Jurkat, Clone E6-1 (cell line): ENCODE measurements at places on chromosomes 1 and 21.

DNA sequence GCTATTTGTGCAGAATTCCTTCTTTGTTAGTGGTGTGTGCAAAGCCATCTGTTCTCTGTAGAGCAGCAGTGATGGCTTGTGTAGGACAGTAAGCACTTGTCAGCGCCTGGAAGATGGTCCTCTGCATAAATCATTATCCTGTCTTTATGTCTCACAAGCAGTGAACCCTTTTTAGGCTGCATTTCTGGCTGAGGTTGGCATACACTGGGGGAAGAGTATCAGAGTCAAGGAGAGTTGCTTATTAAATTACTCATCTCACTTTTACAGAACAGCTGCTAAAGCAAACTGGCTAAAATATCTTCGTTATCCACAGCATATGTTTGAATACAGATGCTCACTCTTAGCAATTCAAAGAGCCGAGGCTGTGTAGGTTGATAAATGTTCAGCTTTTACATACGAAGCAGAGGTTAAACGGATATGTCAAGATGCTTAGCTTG lies 54.6 kb upstream of the NCAM2 start:
- DNase-seq, result no peak

- no peak for DNase-seq
Measured at GRCh38 chr1:237390823-237391222, 348.8 kb downstream of the RYR2 start.

DNA sequence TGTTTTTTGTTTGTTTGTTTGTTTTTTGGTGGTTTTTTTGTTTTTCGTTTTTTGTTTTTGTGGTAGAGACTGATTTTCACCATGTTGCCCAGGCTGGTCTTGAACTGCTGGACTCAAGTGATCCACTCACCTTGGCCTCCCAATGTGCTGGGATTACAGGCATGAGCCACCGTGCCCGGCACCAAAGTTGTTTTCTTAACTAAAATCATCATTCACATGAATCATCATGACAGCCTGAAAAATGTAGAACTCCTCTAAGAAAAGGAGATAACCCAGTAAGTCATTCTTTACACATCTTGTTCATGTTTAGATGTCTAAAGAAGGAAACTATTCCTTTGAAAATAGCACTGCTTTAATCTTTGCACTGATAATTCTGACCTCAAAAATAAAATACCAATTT lies 37.5 kb downstream of the DISP1 start:
- no peak for DNase-seq

DNA sequence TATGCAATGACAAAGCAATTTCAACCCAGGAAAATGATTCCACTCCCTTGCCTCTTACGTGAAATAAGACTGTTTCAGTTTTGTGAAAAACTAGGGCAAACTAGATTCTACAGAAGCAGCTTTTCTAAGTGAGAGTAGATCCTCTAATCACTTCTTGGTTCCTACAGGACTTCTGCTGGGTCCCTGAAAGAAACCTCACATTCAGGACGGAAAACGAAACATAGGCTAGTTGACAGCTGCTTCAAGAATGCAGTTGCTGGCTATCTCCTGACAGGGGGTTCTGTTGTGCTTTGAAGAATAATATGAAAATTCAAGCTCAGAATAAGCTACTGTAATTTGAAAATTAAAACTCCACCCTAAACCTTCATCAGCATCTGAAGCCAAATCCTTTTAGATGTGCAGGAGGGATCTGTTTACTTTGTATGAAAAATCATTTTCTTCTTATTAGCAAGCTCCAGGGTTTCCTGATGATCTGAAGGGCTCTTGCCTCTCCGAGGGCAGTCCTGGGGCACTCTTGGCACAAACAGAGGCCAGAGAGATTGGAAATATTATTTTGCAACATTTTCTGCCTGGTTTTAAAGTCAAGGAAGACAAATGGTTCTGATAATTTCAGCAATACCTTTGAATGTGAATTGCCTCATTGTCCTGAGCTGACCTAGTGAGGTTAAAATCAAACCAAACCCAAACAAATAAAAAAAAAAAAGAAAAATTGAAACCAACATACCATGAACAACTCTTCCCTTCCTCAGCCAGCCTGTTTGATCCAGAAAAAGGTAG lies 55.0 kb downstream of the NTMT2 start:
- no peak for DNase-seq

- DNase-seq, result no peak
Measured at GRCh38 chr1:87942165-87942564, 613.5 kb downstream of the LMO4 start.

DNA sequence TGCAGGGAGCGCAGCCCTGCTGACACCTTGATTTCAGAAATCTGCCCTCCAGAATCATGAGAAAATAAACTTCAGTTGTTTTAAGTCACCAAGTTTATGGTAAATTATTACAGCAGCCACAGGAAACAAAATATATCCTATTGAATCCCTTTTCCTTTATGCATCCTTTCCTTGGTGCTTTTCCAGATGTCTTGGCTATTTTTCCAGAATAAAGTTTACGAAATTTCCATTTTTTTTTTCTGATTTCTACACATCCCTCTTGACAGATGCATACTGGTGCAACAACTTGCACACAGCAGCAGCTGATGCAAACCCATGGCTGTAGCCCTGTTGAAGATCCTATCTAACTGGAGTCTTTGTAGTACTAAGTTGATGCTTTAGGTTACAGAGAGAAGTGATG lies 111.1 kb upstream of the KCNE2 start:
- DNase-seq, result no peak

DNA sequence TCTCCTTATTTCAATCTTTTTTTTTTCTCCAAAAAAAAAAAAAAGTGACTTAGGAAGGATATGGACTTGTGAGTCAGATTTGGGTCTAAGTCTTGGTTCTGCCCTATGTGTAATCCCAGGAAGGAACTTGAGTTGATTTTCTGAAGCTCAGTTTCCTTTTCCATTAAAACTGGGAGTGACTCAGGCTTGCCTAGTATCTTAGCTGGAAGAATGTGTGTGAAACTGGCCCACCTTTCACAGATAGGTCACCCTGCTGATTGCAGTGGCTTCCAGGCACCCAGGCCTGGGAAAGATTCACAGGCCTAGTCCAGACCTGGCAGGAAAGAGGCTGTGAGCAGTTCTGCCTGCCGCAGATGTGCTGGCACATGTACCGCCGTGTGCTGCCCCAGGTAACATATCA lies 218.3 kb upstream of the HOOK1 start:
- no peak for DNase-seq

- no peak for DNase-seq
Measured at GRCh38 chr1:193951984-193952383, 765.6 kb upstream of the B3GALT2 start.

DNA sequence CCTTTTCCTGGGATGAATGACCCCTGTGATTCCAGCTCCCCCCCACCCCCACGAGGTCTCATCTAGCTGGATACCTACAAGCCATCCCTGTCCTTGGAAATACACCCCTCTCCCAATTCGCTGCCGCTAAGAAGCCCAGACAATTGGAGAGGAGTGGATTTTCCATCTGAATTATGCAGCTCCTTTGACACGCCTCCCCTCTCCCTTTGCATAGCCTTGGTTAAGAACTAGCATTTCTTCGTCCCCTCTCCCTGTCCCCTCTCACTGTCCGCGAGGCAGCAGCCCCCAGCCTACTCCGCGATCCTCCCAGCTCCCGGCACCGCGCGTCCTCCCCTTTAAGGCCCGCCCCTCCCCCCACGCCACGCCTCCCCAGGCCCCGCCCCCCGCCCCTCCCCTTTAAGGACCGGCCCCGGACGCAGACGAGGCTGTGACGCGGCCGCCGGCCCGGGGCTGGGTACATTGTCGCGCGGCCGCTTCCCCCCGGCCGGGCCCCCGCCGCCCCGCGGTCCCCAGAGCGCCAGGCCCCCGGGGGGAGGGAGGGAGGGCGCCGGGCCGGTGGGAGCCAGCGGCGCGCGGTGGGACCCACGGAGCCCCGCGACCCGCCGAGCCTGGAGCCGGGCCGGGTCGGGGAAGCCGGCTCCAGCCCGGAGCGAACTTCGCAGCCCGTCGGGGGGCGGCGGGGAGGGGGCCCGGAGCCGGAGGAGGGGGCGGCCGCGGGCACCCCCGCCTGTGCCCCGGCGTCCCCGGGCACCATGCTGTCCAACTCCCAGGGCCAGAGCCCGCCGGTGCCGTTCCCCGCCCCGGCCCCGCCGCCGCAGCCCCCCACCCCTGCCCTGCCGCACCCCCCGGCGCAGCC lies at the start of gene MAPKAPK2:
Gene MAPKAPK2 (plus strand): TSS at position 428 of the 856 bp plus-strand sequence. CDS start 325 bp downstream, at position 753.
- DNase-seq, result no peak

DNA sequence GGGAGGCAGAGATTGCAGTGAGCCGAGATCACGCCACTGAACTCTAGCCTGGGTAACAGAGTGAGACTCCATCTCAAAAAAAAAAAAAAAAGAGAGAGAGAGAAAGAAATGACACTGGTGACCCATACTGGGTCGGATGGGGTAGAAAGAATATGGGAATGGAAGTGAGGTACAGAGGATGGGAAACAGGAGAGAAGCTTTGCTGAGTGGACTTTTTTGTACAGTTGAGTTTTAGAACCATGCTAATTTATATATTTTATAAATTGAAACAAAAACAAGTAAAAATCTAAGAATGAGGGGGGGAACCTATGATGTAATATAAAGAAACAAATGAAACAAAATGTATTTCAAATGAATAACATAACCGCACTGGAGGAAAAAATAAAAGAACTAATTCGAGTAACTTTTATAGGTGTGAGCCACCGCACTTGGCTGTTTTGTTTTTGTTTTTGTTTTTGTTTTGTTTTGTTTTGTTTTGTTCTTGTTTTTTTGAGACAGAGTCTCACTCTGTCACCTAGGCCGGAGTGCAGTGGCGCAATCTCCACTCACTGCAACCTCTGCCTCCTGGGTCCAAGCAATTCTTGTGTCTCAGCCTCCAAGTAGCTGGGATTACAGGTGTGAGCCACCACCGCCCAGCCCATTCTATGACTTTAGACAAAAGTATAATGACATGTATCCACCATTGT lies 18.3 kb upstream of the KLF17 start:
- no peak for DNase-seq

- DNase-seq, result no peak
Measured at GRCh38 chr1:228399531-228400236, 7.0 kb downstream of the TRIM11 start.

DNA sequence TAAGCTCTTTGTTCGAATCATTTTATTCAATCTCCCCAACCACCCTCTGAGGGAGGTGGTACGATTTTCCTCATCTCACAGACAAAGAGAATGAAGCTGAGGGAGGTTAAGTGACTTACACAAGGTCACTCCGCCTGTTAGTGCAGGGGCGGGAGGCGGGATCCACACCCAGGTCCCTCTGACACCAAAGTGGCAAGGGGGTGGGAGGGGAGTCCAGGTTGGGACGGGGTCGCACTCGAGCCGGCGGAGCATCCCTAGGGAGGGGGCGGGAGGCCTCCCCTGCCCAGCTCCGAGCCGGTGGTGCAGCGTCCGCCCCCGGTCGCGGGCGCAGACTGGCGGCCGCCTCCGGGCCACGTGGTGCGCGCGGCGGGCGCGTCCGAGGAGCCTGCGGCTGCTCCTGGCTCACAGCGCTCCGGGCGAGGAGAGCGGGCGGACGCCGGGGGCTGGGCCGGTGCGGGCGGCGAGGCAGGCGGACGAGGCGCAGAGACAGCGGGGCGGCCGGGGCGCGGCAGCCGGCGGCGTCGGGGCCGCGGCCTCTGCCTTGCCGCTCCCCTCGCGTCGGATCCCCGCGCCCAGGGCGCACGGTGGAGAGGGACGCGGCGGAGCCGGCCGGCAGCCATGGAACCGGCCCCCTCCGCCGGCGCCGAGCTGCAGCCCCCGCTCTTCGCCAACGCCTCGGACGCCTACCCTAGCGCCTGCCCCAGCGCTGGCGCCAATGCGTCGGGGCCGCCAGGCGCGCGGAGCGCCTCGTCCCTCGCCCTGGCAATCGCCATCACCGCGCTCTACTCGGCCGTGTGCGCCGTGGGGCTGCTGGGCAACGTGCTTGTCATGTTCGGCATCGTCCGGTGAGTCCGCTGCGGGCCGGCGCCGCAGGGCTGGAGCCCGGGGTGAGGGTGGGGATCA lies at the start of gene OPRD1:
Gene OPRD1 (plus strand): TSS at position 405 of the 903 bp plus-strand sequence. CDS start 214 bp downstream, at position 619.
- DNase-seq, result no peak

GRCh38 chr1:201827321-201828216 lies 1.4 kb upstream of the IPO9 start:
- no peak for DNase-seq

DNA sequence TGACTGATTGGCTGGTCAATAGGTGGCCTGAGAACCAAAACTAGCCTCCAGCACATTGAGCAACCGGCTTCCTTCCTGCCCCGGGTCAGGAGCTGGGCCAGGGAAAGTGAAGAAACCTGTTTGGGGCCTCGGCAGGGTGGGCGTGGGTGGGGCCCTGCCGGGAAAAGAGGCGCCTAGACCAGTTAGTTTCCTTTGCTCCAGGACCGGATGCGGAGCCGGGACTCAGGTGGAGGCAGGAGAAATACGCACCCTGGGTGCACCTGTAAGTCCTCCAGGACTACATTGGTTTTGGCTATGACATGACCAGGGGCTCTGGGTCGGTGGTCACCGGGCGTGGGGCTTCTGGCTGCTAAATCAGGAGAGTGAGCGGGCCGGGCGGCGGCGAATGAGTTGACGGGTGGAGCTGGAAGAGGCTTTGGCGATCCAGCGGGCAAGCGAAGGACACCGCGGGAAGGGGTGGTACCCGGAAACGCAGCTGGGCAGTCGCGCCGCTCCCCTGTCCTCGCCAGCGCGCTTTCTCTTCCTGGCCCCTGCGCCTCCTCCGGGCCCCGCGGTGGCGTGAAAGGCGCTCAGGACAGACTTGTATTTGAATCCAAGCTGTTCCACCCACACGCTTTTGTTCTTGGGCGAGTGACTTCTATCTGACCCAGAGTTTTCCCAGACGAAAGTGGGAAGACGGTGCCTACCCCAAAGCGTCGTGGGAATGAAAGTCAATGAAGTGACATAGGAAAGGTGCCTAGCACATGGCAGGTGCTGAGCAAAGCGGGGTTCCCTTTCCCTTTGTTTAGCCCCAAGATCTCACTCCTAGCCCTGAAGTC lies 30.6 kb upstream of the JUN start:
- DNase-seq, result no peak

- no peak for DNase-seq
Measured at GRCh38 chr1:3662080-3662671, 9.9 kb downstream of the TP73 start.

- no peak for DNase-seq
Measured at GRCh38 chr21:38897532-38898421, 92.0 kb downstream of the ETS2 start.

- DNase-seq, result no peak
Measured at GRCh38 chr1:205224736-205225135, 3.0 kb upstream of the TMCC2 start.

- DNase-seq, result no peak
Measured at GRCh38 chr1:153000294-153000693, 1.3 kb upstream of the SPRR3 start.

GRCh38 chr1:208040821-208041297 lies 129.9 kb upstream of the CD34 start:
- DNase-seq, result no peak

- DNase-seq, result no peak
Measured at GRCh38 chr1:31054349-31054748, 11.2 kb downstream of the PUM1 start.

GRCh38 chr1:181117648-181118449 lies 29.3 kb downstream of the IER5 start:
- DNase-seq, result no peak

DNA sequence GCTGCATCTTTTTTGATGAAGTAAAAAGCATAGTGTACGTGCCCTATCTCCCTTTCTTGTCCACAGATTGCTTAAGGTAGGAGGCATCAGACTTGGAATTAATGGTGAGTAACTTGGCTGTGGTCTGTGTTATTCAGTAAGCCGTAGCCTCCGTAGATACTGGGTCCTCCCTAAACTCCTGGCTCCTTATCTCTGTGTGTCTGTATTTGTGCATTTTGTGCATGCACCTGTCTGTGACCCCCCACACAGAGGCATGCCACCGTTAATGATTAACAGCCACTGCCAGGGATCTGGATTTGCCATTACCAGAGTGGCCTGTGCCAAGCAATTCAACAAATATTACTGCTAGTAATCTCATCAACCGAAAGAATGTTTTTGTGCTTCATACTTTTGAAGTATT lies 31.9 kb downstream of the MAP3K21 start:
- DNase-seq, result no peak

- DNase-seq, result peak; percentile 56
Measured at GRCh38 chr21:26850116-26850643, 5.0 kb upstream of the ADAMTS1 start.
